HEK293T (cell line): ENCODE measurements at places on chromosomes 4 and X.

DNA sequence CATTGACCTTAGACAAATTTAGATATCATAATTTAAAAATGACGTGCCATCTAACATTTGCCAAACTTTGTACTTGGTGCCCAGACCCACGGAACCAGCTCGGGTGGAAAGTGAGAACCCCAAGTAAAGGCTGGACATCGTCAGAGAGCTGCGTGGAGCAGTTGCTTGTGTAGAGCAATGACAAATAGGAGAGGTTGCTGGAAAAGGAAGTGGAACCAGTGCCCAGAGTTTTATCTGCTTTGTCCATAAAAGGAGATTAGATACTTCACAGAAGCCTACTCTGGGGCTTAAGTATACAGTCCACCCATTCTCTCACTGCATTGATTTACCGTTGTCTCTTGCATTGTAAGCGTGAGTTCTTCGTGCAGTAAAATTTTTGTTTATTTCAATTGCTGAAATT is 5.4 kb upstream of the TBC1D1 start:
- no peak for DNase-seq

GRCh38 chrX:80817002-80817401 is 7.3 kb upstream of the BRWD3 start:
- no peak for DNase-seq

GRCh38 chr4:52059372-52059771 is 8.3 kb downstream of the SPATA18 start:
- DNase-seq: no peak

DNA sequence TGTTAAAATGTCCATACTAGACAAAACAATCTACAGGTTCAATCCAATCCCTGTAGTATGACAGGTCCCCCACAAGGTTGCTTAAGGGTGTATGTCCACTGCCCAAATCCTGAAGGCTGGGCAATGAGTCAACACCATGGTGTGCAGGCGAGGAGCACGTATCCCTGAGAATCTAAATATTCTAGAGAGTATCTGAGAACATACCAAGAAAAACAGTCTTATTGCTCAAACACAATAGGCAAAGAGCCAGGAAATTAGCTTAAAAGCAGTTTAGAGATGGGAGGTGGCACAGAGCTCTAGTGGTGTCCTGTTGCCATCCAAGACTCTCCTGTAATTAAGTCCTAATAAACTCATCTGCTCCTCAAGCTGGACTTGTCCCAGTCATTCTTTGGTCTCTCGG is 37.0 kb downstream of the RCHY1 start:
- no peak for DNase-seq

GRCh38 chrX:85375333-85375738 is 4.1 kb downstream of the POF1B start:
- DNase-seq: no peak

DNA sequence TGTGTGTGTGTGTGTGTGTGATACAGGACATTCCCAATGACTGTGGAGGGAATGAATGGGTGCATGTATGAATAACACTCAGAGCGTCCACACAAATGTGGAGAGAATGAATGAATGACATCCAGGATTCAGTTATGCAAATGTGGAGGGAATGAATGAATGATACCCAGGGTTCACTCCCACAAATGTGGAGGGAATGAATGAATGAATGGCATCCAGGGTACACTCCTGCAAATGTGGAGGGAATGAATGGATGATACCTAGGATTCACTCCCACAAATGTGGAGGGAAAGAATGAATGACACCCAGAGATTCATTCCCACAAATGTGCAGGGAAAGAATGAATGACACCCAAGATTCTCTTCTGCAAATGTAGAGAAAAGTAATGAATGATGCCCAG is 36.0 kb upstream of the ASMTL start:
- no peak for DNase-seq
